ENCODE measurements at places on chromosomes 3 and 15.

DNA sequence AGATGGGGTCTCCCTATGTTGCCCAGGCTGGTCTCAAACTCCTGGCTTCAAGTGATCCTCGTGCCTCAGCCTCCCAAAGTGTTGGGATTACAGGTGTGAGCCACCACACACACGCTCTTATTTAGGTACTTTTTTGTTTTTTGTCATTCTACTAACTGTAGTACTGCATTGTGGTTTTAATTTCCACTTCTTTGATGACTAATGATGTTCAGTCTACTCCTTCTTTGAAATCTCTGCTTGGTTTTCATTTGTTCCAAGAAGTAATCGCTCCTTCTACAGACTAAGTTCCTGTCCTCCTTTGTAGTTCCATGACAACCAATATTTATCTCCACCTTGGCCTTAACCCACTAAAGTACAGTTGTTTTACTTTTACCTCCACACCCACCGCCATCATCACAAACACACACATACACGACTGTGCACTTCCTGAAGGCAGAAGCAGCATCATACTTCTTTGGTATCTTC lies 529 bp upstream of the DLEC1 start:
- DNase-seq = no peak

DNA sequence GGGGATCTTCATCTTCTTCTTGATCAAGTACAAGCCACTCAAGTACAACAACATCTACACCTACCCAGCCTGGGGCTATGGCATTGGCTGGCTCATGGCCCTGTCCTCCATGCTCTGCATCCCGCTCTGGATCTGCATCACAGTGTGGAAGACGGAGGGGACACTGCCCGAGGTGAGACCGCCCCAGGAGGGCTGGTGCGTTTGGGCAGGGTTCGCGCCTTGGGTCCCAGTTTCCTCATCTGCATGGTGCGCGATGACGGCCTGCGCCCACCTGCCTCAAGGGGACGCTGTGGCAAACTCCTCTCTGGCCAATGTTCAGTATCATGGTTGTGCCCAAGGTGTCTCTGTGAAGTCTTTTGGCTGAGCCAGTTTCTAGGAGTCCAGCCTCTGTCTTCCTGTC lies 57.5 kb upstream of the SLC6A1 start:
- DNase-seq = no peak

DNA sequence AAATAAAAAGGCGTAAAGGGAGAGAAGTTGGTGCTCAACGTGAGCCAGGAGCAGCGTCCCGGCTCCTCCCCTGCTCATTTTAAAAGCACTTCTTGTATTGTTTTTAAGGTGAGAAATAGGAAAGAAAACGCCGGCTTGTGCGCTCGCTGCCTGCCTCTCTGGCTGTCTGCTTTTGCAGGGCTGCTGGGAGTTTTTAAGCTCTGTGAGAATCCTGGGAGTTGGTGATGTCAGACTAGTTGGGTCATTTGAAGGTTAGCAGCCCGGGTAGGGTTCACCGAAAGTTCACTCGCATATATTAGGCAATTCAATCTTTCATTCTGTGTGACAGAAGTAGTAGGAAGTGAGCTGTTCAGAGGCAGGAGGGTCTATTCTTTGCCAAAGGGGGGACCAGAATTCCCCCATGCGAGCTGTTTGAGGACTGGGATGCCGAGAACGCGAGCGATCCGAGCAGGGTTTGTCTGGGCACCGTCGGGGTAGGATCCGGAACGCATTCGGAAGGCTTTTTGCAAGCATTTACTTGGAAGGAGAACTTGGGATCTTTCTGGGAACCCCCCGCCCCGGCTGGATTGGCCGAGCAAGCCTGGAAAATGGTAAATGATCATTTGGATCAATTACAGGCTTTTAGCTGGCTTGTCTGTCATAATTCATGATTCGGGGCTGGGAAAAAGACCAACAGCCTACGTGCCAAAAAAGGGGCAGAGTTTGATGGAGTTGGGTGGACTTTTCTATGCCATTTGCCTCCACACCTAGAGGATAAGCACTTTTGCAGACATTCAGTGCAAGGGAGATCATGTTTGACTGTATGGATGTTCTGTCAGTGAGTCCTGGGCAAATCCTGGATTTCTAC lies at the start of gene RARB:
Gene RARB (plus strand): TSS at position 322 of the 847 bp plus-strand sequence. CDS start 469 bp downstream, at position 791.
- DNase-seq = no peak

DNA sequence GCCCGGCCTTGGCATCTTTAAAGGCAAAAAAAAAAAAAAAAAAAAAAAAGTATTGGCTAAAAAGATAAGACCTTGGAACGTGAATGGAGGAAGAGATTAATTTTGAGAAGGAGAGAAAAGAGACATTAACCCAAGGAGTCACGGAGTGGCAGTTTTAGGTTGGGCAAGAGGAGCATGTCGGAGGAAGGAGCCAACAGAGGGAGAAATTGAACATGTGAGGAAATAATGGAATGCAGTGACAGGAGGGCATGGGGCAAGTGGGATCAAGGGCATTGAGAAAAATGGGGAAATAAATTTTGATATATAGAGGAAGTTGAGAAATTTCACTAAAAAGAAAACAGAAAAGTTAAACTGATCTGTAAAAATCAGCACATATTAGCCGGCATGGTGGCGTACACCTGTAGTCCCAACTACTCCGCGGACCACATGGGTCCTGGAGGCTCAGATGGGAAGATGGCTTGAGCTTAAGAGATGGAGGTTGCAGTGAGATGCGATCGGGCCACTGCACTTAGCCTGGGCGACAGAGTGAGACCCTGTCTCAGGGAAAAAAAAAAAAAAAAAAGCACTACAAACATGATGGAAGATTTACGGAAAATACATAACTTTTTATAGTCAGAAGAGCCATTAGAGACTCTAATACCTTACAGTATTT lies 1.2 kb downstream of the HAUS2 start:
- peak; percentile 60 for DNase-seq

DNA sequence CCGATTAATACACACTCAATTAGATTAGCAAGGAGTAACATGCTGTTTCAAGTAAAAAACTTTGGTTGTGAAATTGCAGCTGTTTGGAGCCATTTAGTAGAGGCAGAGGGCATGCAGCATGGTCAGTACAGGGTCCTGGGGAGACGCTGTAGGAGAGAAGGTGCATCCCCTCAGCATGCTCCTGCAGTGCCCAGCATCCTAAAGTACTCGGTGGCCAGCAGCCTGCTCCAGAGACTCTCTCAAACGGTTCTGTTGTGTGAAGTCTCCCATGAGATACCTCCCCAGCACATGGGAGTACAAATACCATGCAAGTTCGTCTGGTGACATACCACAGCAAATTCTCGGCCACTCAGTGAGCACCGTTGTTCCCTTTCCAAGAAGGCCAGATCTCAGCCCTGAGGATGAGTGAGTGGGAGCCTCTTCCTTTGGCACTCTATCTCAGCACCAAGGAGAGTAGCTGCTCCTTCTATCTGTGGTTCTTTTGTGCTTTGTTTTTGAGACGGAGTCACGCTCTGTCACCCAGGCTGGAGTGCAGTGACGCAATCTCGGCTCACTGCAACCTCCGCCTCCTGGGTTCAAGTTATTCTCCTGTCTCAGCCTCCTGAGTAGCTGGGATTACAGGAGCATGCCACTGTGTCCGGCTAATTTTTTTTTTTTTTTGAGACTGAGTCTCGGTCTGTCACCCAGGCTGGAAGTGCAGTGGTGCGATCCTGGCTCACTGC lies 72.7 kb downstream of the TJP1 start:
- DNase-seq = no peak

DNA sequence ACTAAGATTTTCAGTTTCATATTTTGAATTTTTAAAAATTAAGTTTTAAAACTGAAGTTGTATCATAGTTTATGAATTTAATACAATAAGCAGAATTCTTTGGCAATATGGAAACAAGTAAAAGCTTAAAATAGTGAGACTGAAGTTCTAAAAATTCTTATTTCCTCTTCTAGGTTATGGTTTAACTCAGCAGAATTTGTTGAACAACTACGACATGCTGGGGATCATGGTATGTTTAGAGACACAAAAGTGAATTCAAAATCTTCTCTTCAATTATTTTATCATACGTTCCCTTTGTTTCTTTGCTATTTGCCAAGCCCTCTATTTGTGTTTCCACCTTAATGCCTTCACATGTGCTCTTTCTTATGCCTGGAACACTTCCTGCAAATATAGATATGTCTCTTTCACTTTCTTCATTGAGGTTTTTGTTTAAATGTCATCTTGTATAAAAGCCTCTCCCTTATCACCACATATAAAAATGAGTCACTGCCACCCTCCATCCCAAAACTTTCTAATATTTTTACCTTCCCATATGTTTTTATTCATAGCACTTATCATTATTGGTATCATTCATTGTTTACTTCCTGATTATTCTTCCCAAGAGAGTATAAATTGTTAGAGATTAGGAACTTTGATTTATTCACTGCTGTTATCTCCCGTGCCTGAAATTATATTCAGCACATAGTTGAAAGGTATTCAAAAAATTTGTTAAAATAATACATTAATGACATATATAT lies 6.4 kb downstream of the SUCNR1 start:
- no peak for DNase-seq

- DNase-seq = no peak
These were observed 94.3 kb downstream of the TBC1D2B start for GRCh38 chr15:77983091-77983707.

GRCh38 chr3:134916276-134916961 lies 121.4 kb downstream of the EPHB1 start:
- no peak for DNase-seq

DNA sequence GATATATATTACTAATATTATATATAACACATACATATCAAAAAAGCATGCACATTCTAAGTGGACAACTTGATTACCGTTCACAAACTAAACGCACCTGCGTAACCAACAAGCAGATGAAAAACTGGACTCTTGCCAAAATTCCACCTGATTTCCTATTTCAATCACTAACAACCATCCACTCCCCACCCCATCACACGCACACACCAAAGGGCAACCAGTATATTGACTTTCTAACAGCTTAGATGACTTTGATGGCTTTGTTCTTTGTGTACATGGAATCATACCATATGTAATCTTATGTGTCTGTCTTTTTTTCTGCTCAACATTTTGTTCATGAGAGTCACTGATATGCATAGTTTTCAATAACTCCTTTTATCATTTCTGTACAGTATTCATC lies 496.8 kb upstream of the ARRDC4 start:
- no peak for DNase-seq

DNA sequence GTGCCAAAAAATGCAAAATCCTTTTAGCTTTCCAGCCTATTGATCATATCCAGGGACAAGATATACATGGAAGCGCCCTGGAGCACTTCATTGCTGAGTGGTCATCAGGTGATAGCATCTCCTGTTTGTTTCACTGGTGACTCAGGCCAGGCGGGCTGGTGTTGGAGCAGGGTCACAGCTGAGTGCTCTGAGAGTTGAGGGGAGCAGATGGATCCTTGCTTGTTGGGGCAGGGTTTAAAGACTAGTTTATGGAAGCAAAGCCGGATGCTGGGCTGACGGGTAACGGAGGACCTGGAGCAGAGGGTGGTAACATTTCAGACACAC lies 405.0 kb upstream of the TPM1 start:
- no peak for DNase-seq

GRCh38 chr3:74978684-74979083 lies 364.2 kb upstream of the CNTN3 start:
- no peak for DNase-seq

- DNase-seq = no peak
These were observed 32.8 kb downstream of the LRRK1 start for GRCh38 chr15:100951965-100952364.

GRCh38 chr3:28186748-28187147 lies 54.7 kb upstream of the CMC1 start:
- no peak for DNase-seq

- DNase-seq = no peak
These were observed 33.1 kb downstream of the CDC25A start for GRCh38 chr3:48155122-48155521.

DNA sequence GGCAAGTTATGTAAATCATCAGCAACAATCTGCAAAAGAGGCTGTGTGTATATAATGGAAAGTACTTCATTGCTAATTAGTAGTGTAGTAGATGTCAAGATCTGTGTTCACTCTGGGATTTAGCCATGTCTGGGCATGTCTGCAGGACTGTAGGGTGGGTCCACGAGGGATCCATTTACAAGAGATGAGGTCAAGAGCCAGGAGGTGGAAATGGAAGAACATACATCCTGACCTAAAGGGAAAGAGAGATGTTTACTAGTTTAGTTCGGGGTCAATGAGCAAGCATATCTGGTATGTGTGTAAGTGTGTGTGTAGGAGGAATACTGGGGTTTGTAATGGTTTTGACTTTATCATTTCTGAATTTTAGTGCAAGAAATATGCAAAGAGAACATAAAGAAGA lies 171.5 kb upstream of the NANOGP8 start:
- DNase-seq = no peak

DNA sequence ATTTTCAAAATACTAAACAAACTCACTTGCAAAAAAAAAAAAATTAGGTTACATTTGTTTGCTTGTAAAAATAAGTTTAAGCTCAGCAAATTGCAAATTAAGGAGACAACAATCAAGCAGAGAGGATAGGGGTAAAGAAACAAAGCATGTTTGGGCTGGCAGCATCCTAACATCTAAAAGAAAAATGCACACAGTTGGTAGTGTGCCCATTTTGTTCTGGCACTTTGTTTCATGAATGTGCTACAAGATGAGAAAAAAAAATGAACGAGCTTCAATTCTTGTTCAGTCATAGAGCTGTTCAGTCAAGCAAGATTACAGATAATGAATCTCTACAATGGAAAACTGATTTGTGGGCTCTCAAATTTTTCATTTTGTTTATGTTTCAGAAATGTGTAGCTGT lies 17.7 kb upstream of the ZBBX start:
- no peak for DNase-seq

GRCh38 chr3:23324745-23325144 lies 121.6 kb downstream of the UBE2E2 start:
- no peak for DNase-seq

- no peak for DNase-seq
These were observed 210.8 kb downstream of the CGGBP1 start for GRCh38 chr3:87848003-87848402.

DNA sequence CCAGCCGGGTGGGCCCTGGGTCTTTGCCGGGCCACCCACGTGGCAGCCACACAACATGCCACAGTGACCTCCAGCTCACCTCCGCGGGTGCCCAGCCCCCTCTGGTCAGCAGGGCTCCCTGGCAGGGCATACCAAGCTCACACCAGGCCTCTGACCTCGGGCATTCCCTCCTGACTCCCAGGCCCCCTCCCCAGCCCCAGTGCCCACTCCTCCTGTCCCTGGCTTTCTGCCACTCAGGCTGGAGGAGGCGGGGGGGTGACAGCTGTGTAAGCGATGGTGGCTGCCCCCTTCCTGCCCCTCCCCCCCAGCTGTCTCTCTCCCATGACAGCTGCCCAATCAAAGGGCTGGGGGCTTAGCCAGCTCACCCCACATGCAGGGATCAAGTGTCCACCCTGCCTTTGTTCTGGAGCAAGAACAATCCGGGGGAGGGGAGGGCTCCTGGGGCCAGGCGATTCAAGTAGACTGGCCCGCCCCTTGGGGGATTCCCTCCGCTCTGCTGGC lies 3.3 kb downstream of the PCBP4 start:
- DNase-seq = no peak

- DNase-seq = no peak
These were observed 50.6 kb upstream of the AKAP13 start for GRCh38 chr15:85329561-85330422.

- DNase-seq = no peak
These were observed 233.9 kb upstream of the ZBTB20 start for GRCh38 chr3:115380883-115381572.
